HCEC 1CT (cell line): ENCODE measurements at places on chromosomes 1 and 21.

GRCh38 chr1:22321917-22322316, 129.7 kb upstream of the ZBTB40 start:
- no peak for DNase-seq

DNA sequence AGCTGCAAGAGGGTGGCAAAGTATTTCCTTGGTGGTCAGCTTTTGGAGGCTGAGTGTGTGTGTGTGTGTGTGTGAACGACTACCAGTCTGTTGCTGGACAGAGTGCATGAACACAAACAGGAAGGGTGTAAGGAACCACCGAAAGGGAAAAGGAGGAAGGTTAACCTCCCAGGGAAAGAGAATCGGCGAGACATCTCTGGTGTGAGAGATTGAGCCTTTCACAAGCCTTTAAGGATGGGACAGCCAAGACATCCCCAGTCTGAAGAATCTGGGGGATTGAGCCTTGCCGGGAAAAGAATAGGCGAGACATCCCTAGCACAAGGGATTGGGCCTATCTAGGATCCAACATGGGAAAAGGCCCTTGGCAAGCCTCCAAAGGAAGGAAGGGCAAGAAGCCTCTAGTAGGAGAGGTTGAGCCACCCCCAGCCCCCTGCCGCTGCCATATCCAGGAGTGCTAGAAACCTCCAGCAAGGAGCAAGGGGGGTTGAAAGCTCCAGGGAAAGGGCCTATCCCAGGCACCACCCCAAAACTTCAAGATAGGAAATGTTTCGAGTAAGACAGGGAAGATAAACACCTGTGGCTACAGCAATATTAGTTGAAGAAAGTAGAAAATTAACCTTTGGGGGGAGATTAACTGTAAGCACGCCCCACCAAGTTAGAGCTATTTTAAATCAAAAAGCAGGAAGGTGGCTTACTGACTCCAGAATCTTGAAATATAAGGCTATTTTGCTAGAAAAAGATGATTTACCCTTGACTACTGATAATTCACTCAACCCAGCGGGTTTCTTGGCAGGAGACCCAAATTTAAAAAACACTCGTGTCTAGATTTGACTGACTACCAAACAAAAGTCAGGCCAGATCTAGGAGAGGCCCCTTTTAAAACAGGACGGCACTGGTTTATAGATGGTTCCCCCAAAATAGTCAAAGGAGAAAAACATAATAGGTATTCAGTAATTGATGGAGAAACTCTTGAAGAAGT, 3.2 kb downstream of the TEX50 start:
- DNase-seq = no peak

DNA sequence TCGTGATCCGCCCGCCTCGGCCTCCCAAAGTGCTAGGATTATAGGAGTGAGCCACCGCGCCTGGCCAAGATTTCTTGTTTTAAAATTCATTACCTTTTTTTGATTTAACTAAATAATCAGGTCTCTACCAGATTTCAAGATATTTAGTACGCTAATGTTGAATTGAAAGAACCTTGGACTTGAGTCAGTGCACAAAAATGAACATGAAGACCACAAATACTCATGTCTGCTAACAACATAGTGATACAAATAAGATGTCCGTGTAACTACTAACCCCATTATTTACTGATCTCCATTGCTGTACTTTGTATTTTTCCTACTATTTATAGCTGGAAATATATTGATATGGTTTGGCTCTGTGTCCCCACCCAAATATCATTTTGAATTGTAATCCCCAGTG, 16.4 kb downstream of the MPZL1 start:
- no peak for DNase-seq

- DNase-seq = no peak
Observed at GRCh38 chr1:41608211-41608610, 123.7 kb upstream of the EDN2 start.

DNA sequence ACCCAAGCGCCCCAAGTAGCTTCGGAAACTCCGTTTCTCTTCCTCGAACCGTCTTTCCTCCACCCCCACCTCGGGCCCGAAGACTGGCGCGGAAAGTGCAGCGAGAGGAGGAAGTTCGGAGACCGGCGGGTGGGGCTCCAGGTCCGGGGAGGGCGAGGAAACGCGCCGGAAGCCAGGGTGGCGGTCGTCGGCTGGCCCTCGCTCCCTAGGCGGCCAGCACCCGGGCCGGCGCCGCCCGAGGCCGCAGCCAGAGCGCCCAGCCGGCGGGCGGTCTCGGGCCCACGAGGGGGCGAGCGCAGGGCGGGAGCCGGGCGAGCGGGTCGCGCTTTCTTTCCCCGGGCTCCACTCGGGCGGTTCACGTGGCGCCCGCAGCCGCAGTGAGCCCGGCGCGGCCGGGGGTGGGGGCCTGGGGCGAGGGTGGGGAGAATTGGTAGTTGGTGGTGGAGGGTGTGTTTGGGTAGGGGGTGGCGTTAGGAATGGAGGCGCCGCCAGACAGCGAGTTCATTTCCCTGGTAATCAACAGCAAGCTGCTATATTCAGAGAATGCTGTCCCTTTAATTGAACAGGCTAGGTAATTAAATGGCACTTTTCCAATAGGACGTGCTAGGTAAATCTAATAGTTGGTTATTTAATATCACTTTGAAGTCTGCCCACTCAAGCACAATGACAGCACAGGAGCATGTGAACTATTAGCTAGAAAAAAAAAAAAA, 6.7 kb downstream of the LMO4 start:
- peak; percentile 61 for DNase-seq

DNA sequence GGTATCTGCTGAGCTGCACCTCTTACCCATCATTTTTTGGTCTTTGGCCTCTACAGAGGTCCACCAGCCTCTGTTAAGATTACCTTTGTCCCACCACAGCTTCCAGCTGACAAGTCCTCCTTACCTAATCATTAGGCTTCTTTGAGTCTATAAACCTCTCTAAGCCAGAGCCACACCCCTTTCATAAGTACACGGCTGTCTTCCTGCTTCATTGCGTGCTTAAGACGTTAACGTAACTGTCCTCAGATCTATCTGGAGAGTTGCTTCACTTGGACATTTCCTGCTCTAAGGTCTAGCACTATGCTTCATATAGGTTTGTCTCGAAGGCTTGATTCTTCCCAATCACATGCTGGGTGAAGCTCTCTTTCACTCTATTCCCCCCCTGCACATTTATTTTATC, 71.0 kb upstream of the CACHD1 start:
- no peak for DNase-seq

DNA sequence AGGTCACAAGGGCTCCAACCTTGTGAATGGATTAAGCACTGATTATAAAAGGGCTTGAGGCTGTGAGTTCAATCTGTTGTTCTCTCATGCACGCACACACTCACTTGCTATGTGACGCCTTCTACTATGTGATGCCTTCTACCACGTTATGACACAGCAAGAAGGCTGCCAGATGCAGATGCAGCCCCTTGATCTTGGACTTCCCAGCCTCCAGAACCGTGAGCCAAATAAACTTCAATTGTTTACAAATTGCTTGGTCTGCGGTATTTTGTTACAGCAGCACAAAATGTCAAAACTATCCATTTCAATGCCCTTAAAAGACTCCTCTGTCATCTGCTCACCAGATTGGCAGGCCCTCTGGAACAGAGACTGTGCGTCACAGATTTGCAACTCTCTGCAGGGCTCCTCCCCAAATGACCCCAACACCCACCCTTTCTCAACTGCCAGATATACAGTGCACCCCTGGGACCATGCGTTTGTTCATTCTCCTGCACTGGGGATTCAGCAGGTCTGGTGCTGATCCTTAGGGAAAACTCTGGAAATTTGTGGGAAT, 47.8 kb upstream of the KANK4 start:
- no peak for DNase-seq

DNA sequence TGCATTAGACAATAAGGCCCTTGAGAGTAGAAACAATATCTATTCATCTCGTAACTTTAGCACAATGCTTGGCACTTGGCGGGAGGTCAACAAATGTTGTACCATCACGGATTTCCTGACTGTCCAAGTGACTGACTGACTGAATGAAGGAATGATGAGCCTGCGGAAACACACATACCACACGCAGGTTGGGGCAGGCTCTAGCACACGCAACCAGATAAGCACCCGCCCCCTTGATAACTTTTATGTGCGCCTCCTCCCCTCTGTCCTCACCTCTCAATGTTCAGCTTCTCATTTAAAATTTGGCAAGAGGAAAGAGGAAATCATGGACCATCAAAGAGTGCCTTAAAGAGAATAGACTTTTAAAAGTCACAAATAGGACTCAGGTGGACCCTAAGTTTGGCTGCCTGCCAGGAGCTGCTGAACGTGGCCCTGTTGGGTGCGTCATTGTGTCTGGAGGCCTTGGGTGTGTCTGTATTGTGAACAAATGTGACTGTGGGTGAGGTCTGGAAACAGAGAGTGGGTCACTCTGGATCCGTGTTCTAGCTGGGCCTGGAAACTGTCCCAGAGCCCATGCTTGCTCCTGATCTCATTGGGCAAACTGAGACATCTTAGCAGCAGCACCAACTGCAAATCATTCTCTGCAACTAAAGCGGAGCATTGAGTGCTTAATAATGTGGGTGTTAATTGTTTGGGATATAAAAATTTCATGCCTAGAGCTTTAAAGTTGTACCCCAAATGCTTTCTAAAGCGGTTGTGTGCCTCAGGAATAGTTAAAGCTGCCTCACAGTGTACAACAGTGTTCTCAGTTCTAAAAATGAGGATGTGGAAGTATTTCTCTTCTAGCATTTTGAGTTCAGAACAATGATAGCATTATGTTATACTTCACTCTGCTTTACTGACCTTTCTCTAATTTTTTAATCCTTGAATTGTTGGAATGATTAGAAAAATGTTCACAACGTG, 47.6 kb upstream of the ABCG1 start:
- DNase-seq = no peak

DNA sequence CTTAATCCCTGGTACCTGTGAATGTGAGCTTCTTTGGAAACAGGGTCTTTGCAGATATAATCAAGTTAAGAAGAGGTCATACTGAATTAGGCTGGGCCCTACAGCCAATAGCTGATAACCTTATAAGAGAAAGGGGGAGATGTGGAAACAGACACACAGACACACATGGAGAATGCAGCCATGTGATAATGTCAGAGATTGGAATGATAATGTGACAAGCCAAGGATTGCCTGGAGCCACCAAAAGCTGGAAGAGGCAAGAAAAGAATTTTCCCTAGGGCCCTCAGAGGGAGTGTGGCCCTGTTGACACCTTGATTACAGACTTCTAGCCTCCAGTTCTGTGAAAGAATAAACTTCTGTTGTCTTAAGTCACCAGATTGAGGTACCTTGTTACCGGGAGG, 114.5 kb upstream of the SOD1 start:
- no peak for DNase-seq

DNA sequence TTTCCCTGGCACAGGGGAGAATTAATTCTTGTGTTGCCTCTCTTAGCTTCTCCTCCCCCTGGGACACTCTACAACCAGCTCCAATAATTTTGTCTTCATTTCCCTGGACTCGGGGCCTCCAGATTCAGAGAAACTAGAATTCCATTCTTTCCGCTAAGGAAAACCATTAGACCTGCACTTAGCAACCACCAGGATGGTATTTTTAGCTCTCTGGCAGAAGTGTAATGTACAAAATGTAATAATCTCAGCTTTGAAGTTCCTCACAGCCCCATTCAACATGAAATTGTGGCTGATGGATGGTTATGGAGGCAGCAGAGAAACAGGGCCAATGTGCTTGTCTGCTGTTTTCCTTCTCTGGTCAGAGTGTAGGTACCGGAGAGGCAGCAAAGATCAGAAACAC, 113.8 kb downstream of the KCND3 start:
- no peak for DNase-seq

- DNase-seq = no peak
Observed at GRCh38 chr1:228032041-228032440, 25.2 kb downstream of the WNT3A start.

DNA sequence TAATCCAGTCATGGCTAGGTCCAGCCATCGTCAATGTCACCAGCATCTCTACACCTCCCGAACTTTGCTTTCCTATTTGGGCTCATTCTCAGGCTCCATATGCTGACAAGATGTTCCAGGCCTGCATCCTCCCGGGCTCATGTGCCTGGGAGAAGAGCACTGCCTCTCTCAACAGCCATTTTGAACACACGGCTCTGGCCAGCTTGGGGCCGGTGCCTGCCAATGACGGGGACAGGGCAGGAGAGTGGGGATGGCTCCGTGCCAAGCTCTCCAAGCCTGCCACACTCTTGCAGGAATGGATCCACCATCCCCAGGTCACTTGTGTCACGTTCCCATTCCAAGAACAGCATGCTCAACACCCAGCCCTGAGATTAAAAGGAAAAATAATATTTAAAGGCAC, 61.4 kb upstream of the PAX7 start:
- DNase-seq = no peak

DNA sequence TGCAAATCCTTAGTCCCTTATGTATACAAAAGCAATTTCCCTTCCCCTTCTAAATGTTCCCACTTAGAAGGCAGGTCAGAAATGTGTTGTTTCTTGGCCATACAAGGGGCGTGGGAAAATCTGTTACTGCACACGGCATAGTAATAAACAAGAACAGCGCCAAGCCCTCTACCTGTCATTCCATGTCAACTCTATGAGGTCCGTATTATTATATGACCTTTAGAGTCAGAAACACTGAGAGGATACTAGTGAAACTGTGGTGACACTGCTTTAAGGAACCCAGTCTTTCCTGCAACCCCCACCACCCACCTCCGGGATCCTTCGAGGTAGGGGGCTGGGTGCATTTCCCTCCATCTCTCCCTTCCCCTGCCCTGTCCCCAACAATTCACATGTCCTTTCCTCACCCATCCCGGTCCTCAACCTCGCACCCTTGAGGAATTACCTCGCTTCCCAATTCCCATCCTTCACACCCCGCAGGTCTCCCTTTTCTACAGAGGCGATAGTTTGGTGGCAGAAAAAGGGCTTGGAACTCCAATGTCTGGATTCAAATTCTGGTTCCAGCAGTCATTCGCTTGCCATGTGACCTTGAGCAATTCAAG, 647 bp downstream of the SDHB start:
- DNase-seq = no peak

GRCh38 chr1:22452481-22452957, 868 bp downstream of the ZBTB40 start:
- DNase-seq = peak; percentile 47
